ENCODE measurements at places on chromosomes 2 and 18.

DNA sequence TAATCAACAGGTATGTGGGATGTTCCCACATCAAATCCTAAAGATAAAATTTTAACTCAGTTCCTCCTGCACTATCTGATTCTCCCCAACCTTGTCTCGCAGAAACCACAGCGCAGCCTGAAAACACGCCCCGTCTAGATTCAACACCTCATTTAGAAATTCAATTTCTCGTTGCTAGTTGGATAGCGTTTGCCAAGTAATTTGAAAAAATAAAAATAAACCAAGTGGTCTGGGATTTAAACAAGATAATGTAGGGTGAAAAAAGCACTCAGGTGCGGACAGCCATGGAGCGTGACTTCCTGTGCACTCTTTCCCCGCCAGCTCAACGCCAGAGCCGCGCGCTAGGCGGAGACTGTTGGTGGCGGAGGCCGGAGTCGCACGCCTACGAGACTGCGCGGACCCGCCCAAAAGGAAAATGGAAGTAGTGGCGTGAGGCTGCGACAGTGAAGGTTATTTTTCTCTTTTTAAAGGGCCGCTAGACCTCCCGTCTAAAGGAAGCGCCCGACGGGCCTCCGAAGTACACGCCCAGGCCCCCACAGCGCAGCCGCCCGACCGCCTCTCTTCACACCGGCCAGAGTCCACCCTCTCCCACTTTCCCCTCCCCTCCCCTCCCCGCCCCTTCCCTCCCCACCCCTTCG, 615 bp upstream of the CCNT2 start:
- no peak for DNase-seq

DNA sequence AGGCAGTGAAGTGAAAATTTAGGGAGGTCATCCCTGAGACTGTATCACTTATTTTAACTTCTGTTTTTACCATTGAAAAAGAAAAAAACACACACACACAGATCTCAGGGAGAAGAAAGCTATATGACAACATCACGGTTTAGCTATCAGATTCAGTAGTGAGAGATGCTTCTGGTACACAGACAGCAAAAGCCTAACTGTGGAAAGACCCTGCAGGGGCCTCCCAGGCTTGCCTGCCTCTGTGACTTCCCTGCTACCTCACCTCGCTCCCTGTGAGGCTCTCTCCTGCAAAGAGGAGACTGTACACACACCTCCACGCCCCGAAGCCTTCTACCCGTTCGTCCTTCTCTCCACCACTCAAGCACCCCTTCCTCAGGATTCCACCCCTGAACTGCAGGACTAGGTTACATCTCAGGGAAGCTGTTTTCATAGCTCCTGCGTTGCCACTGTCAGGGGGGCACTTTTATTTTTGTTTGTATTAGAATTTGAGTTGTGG, 86.3 kb downstream of the EPB41L3 start:
- DNase-seq: no peak

- no peak for DNase-seq
Observed at GRCh38 chr2:64337314-64337713, 116.6 kb upstream of the LGALSL start.

- DNase-seq: no peak
Observed at GRCh38 chr2:197196541-197197180, 113.9 kb downstream of the ANKRD44 start.

DNA sequence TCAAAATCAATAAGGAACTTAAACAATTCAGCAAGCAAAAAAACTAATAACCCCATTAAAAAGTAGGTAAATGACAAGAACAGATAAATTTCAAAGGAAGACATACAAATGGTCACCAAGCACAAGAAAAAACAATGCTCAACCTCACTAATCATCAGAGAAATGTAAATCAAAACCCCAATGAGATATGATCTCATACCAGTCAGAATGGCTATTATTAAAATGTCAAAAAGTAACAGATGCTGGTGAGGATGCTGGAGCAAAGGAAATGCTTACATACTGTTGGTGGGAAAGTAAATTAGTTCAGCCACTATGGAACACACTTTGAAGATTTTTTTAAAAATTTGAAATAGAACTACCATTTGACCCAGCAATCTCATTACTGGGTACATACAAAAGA, 538.0 kb downstream of the TMX3 start:
- DNase-seq: no peak

DNA sequence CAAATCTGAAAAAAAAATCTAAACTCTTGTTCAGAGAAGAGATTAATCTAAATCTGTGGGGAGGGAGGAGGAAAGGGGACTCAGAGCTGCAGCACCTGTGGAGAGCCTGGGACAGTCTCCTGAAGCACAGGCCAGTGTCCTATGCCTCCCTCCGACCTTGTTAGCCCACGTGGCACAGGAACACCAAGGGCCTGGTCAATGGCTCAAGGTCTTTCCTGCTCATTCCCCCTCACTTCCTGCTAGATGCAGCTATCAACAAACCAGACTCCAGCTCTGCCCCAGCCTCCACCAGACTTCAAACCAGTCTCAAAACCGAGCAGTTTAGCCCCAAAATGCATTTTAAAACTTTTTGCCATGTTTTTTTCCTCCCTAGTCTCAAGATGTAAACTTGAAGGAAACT, 20.1 kb upstream of the SULT1C3 start:
- DNase-seq: no peak

- DNase-seq: peak; percentile 49
Observed at GRCh38 chr2:59182249-59182648, 941.1 kb upstream of the FANCL start.

DNA sequence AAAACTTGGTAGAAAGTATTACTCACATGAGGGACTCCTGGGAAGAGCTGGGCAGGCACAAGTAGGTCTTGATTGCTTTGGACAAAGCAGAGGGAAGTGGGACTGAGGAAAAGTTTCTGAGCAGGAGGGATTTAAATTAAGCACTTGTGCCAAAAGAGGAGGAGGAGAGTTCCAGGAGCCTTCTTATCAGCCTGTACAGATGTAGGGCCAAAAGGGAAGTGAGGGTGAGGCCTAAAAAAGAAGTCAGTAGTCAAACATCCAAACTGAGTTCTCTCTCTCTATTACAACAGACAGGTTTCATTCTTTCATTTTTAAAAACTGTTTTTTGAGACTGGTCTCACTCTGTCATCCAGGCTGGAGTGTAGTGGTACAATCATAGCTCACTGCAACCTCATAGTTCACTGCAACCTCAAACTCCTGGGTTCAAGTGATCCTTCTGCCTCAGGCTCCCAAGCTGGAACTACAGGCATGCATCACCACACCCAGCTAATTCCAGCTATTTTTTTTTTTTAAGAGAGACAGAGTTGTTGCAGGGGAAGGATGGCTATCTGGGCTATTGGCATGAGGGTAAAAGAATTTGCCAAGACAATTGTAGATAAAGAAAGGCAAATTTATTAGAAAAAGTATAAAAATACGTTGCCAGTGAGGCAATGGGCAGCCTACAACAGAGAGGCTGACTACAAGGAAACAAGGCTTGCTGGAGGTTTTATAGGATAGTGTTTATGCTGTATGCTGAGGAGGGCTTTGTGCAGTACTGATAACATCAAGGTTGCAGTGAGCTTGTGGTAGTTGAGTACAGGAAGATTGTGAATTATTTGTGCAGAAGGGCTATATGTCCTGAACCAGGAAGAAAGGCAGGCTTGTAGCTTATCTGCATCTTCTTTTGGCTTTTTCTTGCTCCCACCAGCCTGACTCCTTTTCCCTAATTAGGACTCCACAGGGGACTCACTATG, 29.0 kb downstream of the CFAP210 start:
- no peak for DNase-seq

DNA sequence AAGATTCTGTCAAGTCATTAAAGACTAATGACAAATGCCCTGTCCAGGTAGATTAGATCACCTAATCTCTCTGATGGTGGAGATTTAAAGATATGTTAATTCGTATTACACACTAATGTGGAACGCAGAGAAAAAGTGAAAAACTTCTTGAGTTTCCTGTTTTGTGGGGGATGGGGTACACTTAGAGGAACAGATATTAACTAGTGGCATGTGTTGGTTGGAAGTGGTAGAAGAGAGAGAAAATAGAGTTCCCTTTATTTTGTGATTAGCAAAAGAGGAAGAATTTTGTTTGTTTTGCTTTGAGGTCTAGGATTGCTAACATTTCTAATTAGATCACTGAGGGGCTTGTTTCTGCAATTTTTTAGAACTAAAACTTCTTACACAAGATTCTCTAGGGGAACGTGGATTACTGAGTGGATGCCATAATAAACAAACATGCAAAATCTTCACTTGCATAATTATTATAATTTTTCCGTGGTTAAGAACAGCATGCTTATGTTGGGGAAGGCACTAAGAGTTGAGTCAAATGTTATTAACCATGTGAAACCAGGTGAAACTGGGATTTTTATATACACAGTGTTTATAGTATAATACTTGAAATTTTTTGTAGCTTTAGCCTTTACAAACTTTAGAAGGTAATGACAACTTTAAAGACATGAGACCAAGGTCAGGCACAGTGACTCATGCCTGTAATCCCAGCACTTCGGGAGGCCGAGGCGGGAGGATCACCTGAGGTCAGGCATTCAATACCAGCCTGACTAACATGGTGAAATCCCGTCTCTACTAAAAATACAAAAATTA, 97.4 kb upstream of the STK17B start:
- no peak for DNase-seq

DNA sequence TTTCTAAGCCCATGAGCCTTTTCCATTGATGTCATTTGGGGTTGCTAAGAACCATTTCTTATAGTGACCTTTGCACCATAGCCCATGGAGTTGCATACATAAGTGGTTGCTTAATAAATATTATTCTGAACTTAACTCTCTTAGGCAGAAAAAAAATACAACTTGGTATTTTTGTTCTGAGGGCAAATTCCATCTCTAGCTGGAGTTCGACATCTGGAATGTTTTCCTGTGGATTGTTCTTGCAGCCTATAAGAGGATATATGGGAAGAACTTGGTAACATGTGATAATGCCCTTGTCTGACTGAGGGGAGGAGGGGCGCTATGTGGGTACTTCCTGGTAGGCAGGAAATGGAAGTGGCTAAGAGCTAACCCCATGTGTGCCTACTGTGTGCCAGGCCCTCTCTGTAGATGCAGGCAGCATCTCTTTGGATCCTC, 20.7 kb downstream of the IGFBP2 start:
- DNase-seq: peak; percentile 89

DNA sequence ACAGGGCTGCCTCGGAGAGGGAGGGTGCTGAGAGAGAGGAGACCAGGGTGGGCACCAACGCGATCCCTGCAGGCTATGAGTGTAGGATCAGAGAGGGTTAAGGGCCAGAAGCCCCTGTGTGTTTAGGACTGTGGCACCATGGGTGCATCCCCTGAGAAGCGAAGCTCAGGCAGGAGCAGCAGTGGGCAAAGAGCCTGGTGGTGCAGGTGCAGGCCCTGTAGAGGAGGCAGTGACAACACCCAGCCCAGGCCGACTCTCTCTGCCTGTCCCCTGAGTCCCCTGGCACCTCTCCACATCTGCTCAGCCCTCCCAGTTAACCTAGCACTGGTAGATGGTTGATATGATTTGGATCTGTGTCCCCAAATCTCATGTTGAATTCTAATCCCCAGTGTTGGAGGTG, 139.8 kb downstream of the RNF152 start:
- DNase-seq: no peak

DNA sequence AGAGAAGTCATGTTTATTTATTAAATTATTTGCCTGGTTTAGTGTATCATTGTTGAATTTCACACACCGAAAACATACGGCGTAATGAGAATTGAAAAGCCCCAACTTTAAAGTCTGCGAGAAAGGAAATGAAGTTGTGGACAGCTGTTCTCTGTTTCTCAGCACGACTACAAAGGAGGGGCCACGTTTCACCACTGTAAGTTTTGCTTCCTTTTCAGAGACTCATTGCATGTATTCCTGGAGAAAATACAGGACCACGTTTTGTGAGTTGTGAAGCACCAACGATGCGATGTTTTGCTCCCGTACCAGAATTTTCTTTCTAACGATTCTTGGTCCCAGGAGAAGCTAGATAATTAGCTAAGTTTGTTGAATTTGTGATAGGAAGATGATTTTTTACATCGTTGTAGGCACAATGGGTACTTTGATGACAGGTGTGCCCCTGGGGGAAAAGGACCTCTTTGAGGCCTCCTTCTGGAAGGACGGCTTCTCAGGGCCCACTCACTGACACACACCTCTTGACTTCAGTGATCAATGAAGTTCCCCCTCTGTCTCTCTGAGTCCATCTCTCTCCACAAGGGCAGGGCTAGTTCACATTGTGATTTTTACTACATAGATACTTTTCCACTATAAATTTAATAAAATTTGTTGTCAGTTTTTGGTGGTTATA, 23.7 kb upstream of the ACKR3 start:
- no peak for DNase-seq

GRCh38 chr18:1958798-1959197, 612.5 kb downstream of the METTL4 start:
- DNase-seq: no peak

DNA sequence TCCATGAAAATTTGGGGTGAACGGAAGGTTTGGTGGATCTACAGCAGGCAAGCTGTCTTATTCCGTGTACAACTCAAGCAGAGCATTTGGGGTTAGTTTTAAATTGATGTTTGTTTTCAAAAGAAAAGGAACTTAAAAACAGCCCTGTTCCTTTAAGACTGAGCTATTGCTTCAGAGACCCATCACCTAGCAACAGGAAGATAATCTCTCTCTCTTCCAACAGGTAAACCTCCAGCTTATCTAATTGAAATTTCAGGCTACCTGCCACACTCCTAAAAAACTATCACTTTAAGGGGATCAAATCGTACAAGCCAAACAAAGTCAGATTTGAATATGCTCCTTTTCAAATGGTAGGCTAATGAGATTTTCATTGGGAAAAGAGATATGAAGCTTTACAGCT, 101.8 kb downstream of the RNF152 start:
- DNase-seq: no peak

GRCh38 chr18:24546307-24546706, 85.9 kb downstream of the HRH4 start:
- no peak for DNase-seq

GRCh38 chr18:79111483-79111882, 42.3 kb downstream of the ATP9B start:
- DNase-seq: no peak

- no peak for DNase-seq
Observed at GRCh38 chr2:192729369-192729768, 534.6 kb upstream of the TMEFF2 start.

DNA sequence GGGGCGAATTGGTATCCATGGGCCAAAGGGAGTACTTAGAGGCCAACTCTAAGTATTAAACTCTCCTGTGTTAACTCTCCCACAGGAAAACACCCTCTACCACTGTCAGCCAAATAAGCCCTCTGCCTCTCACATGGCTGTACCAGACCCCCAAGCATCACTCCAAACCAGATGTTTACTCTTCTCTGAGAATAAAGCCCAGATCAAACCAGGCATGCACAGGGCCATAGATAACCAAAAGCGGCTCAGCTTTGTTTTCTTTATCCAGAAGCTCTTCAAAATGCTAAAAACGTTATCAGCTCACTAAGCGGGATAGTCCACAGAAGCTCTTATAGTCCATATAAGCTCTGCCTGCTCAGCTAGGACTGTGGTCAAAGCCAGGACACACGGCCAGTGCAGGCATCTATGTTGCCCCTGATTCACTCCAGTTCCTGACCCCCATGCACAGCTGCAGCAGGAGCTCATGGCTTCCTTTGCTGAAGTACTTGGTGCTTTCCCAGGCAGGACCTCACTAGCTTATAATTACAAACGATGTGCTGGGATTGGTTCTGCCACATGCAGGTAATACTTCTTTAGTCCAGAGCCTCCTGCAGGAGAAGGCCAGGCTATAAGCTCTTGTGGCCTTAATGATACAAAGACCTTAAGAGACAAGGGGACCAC, 21.0 kb upstream of the SEMA4C start:
- DNase-seq: no peak

GRCh38 chr2:68351997-68352396, 13.1 kb upstream of the PLEK start:
- DNase-seq: no peak

GRCh38 chr2:172087207-172087779, 2.0 kb downstream of the DLX1 start:
- DNase-seq: no peak

GRCh38 chr2:113157118-113157896, 16.5 kb upstream of the PSD4 start:
- DNase-seq: no peak

All from brain pericyte (primary cell).